ENCODE measurements at places on chromosomes 16 and 17.

DNA sequence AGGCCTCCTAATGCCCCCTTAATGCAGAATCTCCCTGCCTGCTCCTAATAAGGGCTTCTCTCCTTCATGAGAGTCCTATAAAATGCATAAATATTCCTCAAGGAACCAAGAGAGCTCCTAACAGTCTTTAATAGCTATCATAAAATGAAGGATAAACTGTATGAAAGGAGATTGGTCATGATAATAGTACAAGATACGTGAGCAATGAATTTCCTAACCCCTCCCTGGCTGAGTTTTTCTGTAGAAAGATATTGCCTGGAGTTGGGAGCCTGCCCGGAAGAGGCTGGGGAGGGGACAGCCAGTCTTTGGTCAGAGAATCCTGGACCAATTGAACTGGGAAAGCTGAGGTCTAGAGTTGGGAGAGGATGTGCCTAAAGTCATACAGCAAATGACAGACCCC is 321.9 kb upstream of the CDH5 start:
- DNase-seq, result no peak

GRCh38 chr17:81032641-81033480 is 2.1 kb upstream of the BAIAP2 start:
- DNase-seq, result no peak

GRCh38 chr17:17153071-17153470 is 53.1 kb downstream of the PLD6 start:
- DNase-seq, result no peak

DNA sequence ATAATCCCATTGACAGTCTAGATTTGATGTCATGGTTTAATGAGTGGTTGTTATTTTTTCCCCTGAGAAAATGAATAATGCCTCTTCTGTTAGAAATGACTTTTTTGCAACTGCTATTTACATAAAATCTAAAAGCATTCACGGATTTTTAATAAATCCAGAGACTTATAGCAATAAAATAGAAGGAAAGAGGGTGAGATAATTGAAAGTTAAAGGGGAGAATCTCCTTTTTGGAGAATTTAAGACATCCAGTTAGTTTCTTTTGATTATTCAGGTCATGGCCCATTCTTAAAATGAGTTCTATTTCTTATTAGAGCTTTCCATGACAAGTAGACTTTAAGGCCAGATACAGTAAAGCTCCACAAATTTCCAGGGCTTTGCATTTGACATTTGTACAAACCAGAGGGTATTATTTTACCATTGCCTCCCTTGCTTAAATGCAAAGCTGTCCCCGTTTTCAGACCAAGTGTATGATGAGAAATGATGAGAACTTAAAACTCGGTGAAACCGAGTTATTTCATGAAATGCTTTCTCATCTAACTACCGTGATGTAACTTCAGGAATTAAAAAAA is 789.0 kb upstream of the SOX9 start:
- no peak for DNase-seq

DNA sequence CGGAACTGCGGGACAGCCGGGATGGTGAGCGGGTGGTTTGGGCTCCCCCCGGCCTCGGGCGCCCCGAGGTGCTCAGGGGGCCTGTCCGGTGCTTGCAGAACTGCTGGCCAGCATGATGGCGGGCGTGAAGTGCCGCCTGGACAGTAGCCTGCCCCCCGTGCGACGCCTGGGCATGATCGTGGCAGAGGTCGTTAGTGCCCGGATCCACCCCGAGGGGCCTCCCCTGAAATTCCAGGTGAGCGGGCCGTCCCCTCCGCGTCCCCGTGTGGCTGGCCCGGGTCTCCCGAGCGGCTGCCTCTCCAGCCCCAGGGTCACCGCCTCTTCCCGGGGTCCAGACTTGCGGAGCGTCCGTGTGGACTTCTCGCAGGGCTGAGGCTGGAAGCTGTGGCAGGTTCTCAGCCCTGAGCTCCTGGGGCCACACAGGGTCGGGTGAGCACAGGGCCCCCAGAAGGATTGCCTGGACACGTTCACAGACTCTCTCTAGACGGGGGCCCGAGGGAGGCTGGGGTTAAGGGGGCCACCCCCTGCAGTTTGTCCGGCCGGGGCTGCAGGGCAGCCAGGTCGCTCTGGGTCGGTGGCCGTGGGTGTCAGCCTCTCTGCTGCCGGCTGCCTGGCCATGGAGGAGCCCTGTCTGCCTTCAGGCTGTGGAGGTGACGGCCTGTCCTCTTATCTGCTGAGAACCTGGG is 7.4 kb downstream of the TELO2 start:
- DNase-seq, result no peak

DNA sequence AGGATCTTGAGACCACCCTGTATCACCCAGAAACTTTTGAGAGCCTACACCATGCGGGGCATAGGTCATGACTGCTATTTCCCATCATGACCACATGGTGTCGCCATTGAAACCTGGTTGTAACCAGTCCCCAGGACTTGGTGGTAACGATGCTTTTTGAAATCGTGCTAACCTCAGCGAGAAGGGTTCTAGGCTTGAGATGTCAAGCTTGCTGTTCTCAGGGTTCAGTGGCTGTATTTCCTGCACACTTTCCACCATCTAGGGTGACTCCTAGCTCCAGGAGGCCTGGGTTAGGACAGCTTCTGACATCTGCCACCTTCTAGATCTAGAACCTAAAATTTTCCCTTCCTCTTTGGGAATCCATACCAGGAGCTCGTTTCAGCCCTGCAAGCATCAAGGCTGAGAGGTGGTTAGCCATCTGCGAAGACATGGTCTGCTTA is 13.0 kb upstream of the SPNS3 start:
- DNase-seq, result peak; percentile 32

Measured in stimulated activated CD4-positive, alpha-beta T cell treated with anti-CD3 and anti-CD28 coated beads, Interleukin-1b, Interleukin-23, amount 100 ng/mL, for 24 hours (primary cell).